Natural killer cell (primary cell): ENCODE measurements at places on chromosomes 2 and 18.

DNA sequence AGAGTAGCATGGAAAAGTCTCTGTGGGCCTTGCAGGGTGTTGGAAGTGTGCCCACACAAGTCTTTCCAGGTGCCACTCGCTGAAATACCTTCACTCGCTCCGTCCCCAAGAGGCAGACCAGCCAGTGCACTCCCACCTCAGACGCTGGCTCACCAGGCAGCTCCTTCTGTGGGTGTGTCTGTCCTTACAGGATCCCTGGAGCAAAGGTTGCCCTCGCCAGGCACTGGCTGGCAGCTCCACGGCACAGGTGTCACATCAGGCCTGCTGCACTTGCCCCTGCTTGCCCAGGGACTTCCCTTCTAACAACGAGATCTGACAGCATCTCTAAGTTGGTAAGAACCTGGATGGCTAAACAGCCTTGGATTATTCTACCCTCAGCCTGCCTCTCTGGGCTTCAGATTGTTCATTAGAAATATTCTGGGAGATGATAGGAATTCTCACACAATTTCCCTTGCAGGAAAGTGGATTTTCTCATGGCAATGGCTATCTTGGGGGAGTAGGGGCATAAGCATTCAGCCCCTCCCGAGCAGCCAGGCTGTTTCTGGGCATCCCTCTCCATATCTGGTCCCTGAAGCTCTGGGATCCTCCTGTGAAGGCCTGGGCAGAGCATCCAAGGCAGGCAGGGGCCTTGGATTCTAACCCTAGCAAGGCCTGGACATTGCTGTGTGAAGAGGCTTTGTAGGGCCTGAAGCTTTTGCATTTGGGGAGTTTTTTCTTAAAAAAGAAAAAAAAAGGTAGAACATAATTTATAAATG is 262.1 kb downstream of the MYCN start:
- no peak for DNase-seq

- DNase-seq = no peak
Observed at GRCh38 chr18:64850791-64851190, 701.9 kb upstream of the LINC00305 start.

DNA sequence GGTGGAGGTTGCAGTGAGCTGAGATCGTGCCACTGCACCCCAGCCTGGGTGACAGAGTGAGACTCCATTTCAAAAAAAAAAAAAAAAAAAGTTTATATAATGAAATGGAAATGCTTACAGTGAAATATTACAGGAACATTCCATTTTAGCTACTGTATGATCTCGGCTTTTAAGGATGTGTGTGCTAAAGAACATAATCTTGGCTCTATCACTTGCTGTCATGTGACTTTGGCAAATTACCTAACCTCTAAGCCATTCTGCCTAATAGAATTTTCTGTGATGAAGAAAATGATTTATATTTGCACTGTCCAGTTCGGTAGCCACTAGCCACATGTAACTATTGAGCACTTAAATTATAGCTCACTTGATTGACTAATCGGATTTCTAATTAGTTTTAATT is 36.3 kb downstream of the SMAD4 start:
- no peak for DNase-seq

- no peak for DNase-seq
Observed at GRCh38 chr2:151770995-151771394, 36.7 kb upstream of the NEB start.

GRCh38 chr2:170369894-170370293 is 191.9 kb downstream of the MYO3B start:
- DNase-seq = peak; percentile 27

- no peak for DNase-seq
Observed at GRCh38 chr18:49481317-49481716, 5.7 kb downstream of the C18orf32 start.

DNA sequence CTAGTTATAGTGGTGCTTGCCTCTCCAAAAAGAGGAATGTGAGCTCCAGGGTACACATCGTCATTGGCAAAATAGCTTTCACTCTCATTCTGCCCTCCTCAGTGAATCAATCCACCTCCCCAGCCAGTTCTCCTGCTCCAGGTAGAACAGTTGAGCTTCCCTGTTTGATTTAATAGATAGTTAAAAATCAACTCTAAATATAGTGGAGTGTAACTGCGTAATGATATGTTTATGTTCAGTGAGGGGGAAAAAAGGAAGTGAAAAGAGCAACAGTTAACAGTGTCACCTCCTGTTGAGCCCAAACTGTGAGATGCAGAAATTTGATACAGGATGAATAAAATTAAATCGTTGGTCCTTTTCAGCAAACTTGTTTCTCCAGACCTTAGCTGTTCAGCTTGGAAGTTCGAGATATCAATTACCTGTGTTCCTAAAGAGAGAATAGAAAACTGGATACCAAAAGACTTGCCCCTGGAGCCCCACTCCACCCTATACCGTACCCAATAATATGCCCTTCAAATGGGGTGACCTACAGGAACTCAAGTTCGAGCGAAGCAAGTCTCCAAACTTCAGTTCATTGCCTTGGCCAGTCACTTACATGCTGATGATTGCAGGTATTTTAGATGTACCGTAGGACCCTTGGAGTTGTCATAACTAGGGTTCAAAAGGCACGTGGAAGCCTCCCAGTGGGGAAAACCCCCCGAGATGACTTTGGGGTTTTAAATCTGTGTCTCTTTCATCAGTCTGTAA is 708.4 kb downstream of the RNF144A start:
- no peak for DNase-seq

GRCh38 chr2:67215214-67216055 is 181.7 kb upstream of the ETAA1 start:
- no peak for DNase-seq

- DNase-seq = no peak
Observed at GRCh38 chr2:127721978-127722355, 20.7 kb downstream of the SFT2D3 start.

DNA sequence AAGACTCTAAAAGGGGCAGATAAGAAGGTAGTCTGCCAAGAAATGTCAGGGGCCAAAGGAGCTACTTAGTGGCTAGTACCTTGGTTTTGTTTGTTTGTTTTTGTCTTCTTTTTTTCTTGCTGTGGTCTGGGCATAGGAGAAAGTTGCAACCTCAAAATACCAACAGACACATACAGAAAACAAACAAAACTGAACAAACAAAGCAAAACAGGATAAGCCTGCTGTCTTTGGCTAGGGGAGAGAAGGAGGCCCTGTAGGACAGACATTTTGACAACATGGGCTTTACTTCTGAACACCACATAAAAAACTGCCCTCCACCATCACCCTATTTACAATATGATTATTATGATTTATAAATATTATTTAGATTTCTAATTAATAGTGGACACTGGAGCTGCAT is 460.8 kb downstream of the PTH2R start:
- no peak for DNase-seq

DNA sequence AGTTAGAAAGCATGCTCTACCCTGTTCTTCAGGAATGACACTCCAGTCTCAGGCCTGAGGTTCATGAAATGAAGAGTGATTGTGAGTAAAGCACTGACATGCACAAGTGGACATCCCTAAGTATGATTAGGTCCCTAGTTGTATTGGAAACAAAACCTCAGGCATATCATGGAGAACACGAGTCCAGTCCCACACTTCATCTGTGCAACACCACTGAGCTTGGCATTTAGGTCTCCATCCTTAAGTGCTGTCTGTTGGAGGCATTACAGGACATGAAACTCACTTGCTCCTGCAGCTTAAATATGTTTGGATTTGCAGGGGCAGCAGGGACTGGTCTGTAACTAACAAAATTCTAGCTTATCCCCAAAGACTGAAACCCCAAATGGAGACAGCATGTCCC is 250.3 kb upstream of the KLHL29 start:
- no peak for DNase-seq

- no peak for DNase-seq
Observed at GRCh38 chr2:36780231-36780839, 83.8 kb downstream of the VIT start.

GRCh38 chr2:237279012-237279768 is 134.8 kb downstream of the COL6A3 start:
- no peak for DNase-seq

DNA sequence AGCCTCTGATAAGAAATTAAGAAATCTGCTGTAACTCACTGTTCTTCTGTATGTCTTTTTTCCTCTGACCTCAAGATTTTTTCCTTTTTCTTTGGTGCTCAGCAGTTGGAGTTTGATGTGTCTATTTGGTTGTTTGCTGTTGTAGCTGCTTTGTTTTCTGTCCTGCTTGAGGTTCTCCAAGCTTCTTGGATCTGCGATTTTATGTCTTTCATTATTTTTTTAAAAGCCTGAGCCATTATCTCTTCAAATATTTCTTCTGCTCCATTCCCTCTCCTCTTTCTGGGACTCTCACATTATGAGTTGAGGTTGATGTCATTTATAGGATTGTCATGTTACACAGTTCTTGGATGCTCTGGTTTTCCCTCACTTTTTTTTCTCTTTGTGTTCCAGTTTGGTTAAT is 47.7 kb downstream of the RAMP1 start:
- DNase-seq = no peak

GRCh38 chr2:33645861-33646260 is 46.8 kb upstream of the FAM98A start:
- no peak for DNase-seq

- peak; percentile 62 for DNase-seq
Observed at GRCh38 chr2:20650393-20650876, 463 bp downstream of the HS1BP3 start.

DNA sequence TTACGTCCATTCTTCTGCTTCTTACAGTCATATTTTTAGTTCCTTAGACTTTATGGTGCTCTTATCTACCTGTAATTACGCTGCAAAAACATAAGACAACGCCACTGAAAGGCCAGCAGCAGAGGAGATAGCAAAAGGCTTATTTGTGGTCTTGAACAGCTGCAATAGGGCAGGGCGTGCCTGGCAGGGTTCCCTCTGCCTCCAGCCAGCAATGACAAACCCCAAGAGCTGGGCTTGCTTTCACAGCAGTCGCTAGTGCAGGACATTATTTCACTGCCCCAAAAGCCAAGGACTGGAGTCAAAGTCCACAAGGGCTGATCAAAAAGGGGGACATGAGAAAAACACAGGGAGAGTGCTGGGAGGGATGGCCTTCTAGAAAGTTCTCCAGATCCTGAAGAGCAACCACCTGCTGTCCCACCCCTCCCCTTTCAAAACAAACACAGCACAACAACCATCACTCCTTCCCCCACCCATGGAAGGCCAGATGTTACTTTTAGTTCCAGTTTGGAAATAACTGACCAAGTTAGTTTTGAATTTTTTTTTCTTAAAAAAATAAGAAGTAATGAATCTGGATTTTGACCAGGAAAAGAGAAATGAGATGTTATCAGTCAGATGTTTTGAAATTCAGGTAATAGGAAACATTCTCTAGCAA is 127.8 kb downstream of the RBMS1 start:
- DNase-seq = no peak

- DNase-seq = no peak
Observed at GRCh38 chr2:101630224-101630949, 67.1 kb upstream of the MAP4K4 start.

DNA sequence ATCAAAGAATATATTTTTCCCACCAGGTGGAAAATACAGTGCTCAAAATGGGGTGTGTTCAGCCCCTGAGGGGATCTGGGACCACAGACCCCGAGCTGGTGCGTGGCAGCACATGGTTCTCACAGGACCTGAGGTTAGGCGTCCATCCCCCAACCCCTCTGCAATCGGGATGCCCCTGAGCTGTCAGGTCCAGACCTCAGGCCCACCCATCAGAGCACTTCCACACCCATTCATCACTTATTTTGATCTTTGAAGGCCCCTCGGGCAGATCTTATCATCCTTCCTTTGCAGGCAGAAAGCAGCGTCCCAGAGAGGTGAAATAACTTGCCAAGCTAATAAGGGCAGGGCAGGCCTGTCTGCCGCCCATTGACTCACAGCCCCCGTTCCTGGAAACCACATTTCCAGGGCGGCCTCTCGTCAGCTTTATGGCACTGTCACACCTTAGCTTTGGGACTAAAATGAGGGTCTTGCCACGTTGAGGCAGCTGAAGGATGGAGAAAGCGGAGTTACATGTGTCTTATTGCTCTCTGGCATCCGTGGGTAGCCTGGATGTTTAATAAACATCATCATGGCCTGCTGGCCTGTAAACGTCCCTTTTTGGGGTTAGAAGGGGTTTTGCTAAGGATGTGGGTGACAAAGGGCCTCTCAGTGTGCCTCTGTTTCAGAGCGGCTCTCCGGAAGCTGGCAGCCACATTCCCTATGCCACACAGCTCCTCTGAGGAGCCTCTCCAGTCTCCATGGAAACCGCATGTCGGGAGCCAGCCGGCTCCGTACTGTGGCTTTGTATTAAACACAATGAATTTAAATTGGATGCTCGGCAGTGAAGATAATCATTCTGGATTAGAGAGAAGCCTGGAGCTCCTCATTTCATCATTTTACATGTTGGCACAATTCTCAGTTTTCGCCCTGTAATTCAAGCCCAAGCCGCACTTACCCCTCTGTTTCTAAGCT is 58.3 kb upstream of the MAPRE3 start:
- no peak for DNase-seq

DNA sequence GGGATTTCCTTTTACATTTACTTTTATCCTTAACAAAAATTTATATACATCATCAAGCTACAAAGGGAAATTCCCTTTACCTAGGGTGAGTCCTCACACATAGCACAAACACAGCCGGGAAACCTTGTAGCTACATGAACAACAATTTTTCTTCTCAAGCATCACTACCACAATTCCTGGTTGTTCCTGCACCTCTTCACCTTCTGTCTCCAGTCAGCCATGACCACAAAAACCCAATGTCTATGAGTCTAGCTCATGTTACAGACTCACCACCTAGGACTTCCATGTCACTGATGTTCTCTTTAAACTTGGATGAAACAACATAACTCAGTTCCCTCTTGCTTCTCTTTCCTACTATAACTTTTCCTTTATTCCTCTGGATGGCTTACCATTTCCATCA is 460.4 kb downstream of the MBD2 start:
- no peak for DNase-seq

GRCh38 chr2:200308546-200309295 is 2.2 kb downstream of the SPATS2L start:
- no peak for DNase-seq

GRCh38 chr2:109429567-109430328 is 184.0 kb downstream of the SEPTIN10 start:
- no peak for DNase-seq

DNA sequence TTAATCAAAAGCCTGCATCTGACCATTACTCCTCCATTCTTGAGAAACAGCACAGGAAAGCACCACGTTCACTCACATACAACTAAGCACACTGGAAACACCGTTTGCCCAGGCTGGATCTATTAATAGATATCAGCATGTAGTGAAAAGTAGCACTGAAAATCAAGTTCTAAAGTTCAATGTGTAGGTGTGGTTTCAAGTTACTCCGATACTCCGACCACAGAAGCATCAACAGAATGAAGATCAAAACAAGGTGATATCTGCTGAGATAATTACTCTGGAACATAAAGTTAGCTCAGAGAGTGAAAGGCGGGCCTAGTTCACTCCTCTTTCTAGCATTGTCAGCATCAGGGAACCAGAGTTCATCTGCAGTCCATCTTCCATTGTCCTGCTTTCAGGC is 1367.4 kb upstream of the ACVR2A start:
- DNase-seq = no peak

DNA sequence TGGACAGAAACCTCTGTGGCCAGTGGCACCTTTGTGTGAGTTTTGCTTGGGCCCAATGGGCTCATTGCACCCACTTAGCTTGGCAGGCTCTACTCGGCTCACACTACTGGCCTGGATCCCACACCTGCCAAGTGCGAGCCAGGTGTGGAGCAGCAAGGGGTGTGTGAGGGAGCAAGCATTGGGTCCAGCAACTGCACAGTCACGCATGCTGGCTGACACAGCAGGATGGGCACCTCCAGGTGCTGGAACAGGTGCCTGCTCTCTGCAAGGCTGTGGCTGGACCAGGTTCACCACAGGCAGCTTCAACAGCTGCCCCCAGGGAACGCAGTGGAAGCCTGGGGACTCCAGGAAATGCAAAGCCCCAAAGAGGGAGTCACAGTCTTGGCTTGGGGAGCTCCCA is 94.2 kb downstream of the DOK6 start:
- DNase-seq = no peak
